ENCODE measurements at places on chromosomes 2 and 18.
A peak's percentile ranks its signal among the peaks of the same experiment; 100 is the strongest.

GRCh38 chr2:133641497-133641896, 73.2 kb upstream of the NCKAP5 start:
- no peak for DNase-seq

GRCh38 chr2:24986372-24986771, 14.6 kb upstream of the DNAJC27 start:
- DNase-seq: no peak

DNA sequence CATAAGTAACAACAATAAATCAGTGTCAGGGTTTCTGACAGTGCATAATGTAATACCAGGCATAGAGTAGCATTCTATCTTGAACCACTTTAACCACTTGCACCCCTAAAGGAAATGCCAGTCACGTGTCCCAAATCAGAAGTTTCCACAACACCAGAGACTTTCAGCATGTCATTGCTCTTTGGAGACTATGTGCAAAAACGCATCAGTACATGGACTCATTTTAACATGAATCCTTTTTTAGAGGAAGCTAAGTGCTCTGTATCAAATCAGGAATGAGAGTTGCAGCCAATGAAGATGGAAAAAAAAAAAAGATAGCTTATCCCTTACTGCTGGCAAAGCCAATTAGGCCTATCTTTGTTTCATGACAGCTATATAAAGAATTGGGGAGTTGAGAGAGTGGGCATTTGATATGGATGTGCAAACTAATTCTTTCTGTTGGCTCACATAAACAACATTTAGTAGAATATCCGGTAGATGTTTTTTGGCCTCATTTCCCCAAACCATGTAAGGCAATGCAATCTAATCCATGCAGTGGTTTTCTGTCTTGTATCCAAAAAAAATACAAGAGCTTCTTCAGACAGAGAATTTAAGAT, 353.1 kb downstream of the IRS1 start:
- no peak for DNase-seq

- peak; percentile 12 for DNase-seq
These were observed 93.0 kb upstream of the SMAD2 start for GRCh38 chr18:48023334-48024008.

GRCh38 chr18:59834267-59834666, 65.5 kb upstream of the PMAIP1 start:
- DNase-seq: peak; percentile 34

GRCh38 chr2:133667085-133667484, 98.8 kb upstream of the NCKAP5 start:
- no peak for DNase-seq

GRCh38 chr2:168239281-168239680, 8.1 kb downstream of the STK39 start:
- DNase-seq: no peak

DNA sequence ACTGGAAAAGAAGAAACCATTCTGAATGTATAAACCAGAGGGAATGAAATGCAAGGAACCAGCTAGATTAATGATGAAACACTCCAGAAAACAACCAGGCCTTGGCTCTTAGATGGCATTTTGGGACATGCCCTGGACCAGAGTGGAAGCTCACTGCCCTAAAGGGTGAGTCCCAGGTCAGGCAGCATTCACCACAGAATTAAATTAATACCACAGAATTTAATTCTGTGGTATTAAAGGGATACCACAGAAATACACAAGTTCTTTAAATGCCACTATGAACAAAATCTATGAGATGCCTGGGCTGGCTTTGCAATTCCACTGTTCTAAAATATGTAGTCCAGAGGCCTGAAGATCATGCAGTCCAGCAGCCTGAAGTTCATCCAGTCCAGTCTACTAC, 122.3 kb upstream of the KYNU start:
- DNase-seq: no peak

DNA sequence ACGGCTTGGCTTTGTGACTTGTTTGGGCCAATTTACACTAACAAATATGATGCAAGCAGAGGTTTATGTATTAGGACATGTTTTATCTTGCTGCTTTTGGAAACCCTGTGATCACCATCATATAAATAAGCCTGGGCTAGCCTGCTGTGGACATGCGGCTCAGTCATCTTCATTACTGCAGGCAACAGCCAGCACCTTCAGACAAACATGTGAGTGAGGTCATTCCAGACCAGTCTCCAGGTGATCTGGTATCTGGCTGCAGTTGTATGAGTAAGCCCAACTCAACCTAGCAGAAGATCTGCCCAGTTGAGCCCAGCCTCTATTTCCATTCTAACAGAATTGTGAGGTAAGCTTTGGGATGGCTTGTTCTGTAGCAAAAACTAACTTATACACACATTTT, 254.6 kb upstream of the ATP5MC3 start:
- DNase-seq: no peak

GRCh38 chr18:56853961-56854360, 202.8 kb downstream of the WDR7 start:
- no peak for DNase-seq

DNA sequence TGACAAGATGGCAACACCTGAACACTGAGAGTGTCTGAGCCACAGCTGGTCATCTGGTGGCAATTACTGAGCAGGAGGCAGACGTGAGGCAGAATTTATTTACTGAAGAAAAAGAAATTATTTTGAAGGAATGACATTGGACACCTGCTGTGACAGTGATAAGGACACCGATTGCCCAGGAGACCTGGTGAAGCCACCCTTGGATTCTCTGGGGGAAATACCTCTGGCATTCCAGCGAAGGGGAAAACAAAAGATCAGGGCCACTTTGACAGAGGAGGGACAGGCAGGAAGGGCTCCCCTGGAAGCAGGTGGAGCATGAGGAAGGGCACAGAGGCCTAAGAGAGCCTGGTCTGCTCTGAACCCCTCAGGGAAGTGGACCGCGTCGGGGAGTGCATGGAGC, 85.4 kb upstream of the ALPP start:
- no peak for DNase-seq

GRCh38 chr2:119598596-119599263, 54.5 kb downstream of the CFAP221 start:
- DNase-seq: no peak

GRCh38 chr2:176120364-176121189, 1.9 kb upstream of the HOXD9 start:
- no peak for DNase-seq

DNA sequence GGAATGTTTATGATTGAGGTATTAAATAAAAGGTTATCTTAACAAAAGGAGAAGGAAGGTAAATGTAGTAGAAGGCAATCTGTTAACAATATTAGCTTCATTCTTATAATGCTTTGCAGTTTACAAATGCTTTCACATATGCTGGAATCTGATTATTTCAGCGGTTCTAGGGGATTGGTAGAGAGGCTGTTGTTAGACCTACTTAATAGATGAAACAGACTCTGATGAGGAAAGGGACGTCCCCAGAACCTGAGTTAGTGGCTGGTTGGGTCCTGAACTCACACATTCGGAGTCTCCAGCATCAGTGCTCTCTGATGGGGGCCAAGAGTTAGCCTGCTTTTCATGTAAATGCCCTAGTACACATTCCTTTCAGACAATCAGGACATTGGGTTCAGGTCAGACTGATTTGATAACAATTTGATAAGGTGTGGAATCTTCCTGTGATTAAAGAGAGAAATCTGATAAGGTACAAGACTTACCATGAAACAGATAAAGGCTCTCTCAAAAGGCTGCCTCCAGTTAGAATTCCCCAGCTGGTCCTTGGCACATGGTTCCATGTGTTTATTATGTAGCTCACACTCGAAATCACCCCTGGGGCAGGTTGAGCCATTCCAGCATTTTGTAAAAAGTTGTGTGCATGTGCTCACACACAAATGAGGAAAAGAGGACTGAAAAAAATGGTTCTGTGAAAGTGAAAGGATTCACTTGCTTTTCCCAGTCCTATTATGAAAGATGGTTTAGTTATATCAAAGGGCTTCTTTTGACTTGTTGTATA, 103.1 kb downstream of the GPD2 start:
- DNase-seq: no peak

GRCh38 chr2:114049826-114050225, 159.9 kb downstream of the ACTR3 start:
- no peak for DNase-seq

- no peak for DNase-seq
These were observed 744.3 kb downstream of the RNF144A start for GRCh38 chr2:7661502-7661901.

GRCh38 chr2:104865096-104865470, 11.2 kb downstream of the POU3F3 start:
- DNase-seq: no peak

DNA sequence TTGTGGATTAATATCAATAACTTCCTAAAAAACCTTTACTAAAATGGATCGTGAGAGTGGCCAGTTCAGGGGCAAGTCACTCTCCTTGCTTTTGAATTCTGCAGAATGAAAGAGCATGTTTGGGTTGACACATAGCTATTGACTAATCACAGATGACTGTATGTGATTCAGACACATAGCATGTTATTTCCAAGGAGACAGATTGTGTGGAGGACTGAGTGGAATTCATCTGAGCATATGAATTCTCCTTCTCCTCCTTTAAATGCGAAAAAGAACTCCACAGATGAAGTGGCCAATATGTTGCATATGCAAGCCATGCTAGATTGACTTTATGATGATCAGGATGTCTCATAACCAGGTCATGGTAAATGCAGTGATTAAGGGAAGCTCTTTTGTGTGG, 249.4 kb upstream of the FAM98A start:
- no peak for DNase-seq

DNA sequence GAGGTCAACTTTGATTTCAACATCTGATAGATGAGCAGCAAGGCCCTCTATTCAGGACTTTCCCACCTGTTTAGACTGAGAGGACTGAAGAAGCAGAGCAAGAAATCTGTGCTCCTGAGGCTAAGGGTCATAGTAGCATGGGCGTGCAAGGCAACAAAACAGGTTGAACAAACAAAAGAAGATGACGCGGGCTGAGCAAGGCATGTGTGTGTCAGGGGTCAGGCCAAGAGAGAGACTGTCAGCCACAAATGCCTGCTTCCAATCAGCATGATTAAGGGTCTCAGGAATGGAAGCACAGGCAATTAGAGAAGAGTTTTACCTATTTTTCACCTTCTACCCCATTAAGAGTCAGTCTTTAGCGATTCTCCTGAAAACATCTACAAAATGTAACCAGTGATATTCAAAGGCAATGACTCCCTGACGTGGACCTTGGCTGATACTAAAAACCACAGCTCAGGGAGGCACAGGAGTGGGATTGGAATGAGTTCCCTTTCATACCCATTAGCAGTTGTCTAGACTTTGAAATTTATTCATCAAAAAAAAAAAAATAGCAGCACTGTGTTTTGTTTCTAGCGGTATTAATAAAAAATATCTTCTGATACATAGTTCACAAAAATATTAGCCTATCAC, 81.9 kb downstream of the DYNAP start:
- DNase-seq: no peak

- DNase-seq: peak; percentile 1
These were observed 22.8 kb upstream of the SCN7A start for GRCh38 chr2:166516712-166517303.

DNA sequence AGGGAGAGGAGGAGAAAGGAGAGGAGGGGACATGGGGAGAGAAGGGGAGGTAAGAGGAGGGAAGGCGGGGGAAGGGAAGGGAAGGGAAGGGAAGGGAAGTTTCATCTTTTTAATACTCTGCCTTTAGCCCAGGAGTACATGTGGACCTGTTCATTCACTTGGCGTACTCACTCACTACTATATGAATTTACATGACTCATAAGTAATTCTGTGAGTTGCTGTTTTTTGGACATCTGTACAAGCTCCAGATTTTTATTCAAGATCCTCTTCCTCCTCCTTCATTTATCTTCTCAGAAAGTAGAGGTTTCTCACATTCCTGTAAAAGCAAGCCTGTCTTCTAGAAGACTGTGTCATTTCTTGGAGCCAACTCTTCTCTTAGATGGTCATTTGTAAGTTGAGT, 84.6 kb downstream of the RDH14 start:
- no peak for DNase-seq

GRCh38 chr2:190529486-190530247, 4.9 kb downstream of the NEMP2 start:
- no peak for DNase-seq

- no peak for DNase-seq
These were observed 74.2 kb downstream of the TNFRSF11A start for GRCh38 chr18:62399276-62399675.

- DNase-seq: no peak
These were observed 84.2 kb downstream of the NCKAP5 start for GRCh38 chr2:133484106-133484505.

- no peak for DNase-seq
These were observed 122.3 kb downstream of the HRH4 start for GRCh38 chr18:24582771-24583170.

DNA sequence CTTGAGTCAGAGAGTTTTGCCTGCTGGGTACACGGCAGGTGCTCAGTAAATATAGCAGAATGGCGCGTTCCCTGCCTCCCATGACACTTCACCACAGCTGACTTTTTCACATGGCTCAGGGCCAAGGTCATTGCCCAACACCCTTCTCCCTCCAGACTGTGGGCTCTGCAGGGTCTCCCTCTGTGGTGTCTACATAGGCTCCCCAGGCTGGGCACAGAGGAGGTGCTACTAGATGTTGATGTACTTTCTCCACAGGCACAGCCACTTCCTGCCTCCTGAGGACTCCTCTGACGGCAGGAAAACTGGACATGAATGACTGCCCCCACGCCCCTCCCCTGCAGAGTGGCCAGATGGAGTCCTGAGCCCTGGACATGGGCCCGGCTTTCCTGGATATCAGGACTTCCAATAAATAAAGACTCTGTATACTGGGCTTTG, 4.2 kb downstream of the CHCHD5 start:
- DNase-seq: no peak

DNA sequence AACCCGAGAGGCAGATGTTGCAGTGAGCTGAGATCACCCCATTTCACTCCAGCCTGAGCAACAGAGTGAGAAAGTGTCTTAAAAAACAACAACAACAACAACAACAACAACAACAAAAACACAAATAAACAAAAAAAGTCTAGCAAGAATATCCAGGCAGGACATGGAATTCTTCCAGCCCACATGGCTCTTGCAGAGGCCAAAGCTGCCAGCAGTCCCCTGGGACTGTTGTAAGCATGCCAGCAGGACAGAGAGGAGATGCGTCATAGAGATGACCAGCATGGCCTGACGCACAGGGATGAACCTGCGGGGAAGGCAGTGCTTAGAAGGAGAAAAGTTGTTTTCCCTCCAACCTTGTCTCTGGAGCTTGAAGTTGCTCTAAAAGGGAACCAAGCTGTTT, 182.3 kb upstream of the PGAP1 start:
- no peak for DNase-seq

DNA sequence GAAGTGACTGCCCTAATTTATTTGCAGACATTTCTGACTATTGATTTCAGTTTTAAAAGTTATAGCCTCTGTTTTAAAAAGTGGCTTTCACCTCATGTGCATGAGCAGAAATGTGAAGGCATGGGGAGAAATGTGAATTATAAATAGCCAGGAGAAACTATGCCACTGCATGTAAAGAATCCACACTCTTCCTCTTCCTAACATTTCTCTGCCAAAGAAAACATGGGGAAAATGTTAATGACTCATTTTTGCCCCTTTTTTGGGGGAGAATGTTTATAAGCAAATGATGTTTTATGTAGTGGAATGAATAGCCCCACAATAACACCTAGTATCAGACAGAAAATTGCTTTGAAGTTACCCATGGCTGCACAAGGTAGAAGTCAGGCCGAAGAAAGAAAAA, 249.0 kb upstream of the TANK start:
- no peak for DNase-seq
